ENCODE measurements at places on chromosomes 4 and X. TPM values are rescaled to one million over a fixed set of nuclear protein-coding genes. Genes with fewer than 3 reads are reported as not detected.

CT45A5 gene
- polyA plus RNA-seq, result 0.89 TPM

INTS6L gene
- 11.1 TPM for polyA plus RNA-seq

RADX gene
- 2.0 TPM for polyA plus RNA-seq

NPY2R gene
- 0.08 TPM for polyA plus RNA-seq

NFXL1 gene
- 8.4 TPM for polyA plus RNA-seq

STPG2 gene
- not detected for polyA plus RNA-seq

SHISA3 gene
- 3.7 TPM for polyA plus RNA-seq

RPA4 gene
- polyA plus RNA-seq, result 0.09 TPM

UBE2K gene
- polyA plus RNA-seq, result 43.5 TPM

CSAG2 gene
- not detected for polyA plus RNA-seq

BEX3 gene
- polyA plus RNA-seq, result 127 TPM

GPR82 gene
- polyA plus RNA-seq, result 0.06 TPM

TGIF2LX gene
- not detected for polyA plus RNA-seq

FSTL5 gene
- 2.6 TPM for polyA plus RNA-seq

GPR173 gene
- polyA plus RNA-seq, result 9.8 TPM

MAGEB2 gene
- not detected for polyA plus RNA-seq

SERTM2 gene
- 0.28 TPM for polyA plus RNA-seq

NSUN7 gene
- 1.8 TPM for polyA plus RNA-seq

CENPVL1 gene
- not detected for polyA plus RNA-seq

ZNF280C gene
- polyA plus RNA-seq, result 6.8 TPM

GABRB1 gene
- polyA plus RNA-seq, result not detected

CYLC1 gene
- polyA plus RNA-seq, result not detected

DEFB131A gene
- not detected for polyA plus RNA-seq

ABHD18 gene
- 18.2 TPM for polyA plus RNA-seq

ARR3 gene
- polyA plus RNA-seq, result 0.43 TPM

FAM9B gene
- not detected for polyA plus RNA-seq

ZAR1 gene
- polyA plus RNA-seq, result not detected
